ENCODE measurements at places on chromosomes 12 and 14. TPM values are rescaled to one million over a fixed set of nuclear protein-coding genes. Genes with fewer than 3 reads are reported as not detected.
A peak's percentile ranks its signal among the peaks of the same experiment; 100 is the strongest.

DNA sequence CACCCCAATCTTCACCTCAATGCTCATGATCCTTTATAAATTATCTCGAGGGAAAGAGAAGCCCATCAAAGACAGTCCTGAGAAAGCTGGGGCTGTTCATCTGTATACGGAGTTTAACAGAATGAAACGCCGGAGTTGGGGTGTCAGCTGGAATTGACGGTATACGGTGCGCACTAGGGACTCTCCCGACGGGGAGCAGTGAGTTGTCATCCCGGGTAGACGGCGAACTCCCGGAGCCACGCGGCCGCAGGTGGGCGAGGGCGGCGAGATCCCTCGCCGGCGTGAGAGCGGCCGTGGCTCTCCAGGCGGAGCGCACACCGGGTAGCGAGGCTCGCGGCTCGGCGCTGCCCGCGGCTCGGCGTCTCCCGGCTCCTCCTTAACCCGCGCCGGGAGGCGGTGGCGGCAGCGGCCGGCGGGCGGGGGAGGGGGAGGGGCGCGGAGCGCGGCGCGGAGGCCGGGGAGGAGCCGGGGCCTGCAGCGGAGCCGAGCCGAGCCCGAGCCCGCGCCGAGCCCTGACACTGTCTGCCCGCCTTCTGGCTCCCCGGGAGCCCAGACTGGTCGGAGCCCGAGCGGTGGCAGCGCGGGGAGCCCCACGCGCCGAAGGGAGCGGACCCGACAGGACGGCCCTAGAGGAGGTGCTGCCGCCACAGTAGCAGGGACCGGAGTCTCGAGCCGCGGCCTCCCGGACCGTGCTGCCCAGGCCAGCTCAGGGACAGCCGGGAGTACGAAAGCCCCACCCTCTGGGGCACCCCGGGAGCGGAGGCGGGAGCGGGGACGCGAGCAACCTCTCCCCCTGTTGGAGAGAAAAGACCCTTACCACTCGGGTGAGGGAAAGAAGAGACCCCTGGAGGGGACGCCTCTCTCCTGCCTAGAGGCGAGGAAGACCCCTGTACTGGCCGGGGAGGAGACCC, at the start of gene FOXJ2:
TSS of gene FOXJ2 (plus strand) at position 475 of the 911 bp plus-strand sequence. CDS start 7,117 bp downstream, outside the sequence.
- DNase-seq = peak; percentile 72

GRCh38 chr14:55684956-55685584, 105.1 kb downstream of the KTN1 start:
- no peak for DNase-seq

DNA sequence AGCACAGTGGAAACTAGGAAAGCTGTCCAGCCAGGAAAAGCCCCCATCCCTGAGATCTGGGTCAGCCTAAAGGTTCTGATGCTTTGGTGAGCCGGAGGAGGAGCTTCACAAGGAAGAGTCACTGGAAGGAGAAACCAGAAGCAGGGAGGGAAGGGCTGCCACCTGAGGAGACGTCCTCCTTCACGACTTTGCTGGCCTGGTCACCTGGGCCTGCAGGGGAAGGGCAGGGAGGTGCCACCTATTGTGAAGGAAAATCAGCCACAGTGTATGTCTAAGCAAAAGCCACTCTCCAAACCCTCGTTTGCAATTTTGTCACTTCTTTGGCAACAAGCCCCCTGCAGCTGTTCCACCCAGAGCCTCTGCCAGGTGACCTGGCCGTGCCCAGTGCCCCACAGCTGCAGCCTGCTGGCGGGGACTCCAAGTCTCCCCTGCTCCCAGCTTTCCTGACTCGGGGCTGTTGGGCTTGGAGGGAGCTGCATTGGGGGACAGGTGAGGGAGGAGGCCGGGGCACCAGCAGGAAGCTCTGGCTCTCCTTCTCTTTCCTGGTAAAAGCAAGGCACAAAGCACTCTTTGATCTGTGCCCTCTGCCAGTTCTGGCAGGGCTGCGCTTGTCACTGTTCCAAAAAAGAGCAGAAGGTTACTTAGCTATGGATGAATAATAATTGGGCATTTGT, 120.9 kb upstream of the BCL2L14 start:
- no peak for DNase-seq

GRCh38 chr14:99522025-99522401, 40.8 kb downstream of the CCNK start:
- DNase-seq = no peak

GRCh38 chr12:108612788-108613282, 15.0 kb upstream of the TMEM119 start:
- no peak for DNase-seq

DNA sequence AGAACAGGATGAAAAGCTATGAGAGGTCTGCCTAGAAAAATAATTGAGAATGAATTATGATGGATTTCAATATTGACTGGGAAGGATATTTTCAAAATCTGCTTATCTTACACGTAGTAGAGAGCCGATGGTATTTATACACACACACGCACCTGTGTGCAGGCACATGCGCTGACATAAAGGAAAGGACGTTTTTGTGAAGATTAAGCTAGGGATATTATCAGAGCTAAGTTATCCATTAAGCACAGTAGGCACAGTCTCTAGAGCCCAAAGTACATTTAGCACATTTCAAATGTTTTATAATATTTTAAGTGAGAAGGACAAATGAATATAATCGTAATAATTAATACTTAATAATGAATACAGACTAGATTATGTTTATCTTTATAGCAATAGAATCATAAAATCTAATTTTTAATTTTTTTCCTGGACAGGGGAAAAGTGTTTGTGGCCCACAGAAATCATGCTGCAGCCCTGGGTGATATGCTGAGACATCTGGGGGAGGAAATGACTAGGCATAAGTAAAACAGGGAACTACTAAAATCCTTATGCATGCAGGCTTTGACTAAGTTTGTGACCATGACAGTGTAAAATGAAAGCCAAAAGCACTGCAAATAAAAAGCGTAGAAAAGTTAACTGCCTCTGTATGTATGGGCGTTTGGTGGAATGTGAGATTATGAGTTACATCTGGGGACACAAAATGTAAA, 146.1 kb downstream of the KITLG start:
- DNase-seq = no peak

DNA sequence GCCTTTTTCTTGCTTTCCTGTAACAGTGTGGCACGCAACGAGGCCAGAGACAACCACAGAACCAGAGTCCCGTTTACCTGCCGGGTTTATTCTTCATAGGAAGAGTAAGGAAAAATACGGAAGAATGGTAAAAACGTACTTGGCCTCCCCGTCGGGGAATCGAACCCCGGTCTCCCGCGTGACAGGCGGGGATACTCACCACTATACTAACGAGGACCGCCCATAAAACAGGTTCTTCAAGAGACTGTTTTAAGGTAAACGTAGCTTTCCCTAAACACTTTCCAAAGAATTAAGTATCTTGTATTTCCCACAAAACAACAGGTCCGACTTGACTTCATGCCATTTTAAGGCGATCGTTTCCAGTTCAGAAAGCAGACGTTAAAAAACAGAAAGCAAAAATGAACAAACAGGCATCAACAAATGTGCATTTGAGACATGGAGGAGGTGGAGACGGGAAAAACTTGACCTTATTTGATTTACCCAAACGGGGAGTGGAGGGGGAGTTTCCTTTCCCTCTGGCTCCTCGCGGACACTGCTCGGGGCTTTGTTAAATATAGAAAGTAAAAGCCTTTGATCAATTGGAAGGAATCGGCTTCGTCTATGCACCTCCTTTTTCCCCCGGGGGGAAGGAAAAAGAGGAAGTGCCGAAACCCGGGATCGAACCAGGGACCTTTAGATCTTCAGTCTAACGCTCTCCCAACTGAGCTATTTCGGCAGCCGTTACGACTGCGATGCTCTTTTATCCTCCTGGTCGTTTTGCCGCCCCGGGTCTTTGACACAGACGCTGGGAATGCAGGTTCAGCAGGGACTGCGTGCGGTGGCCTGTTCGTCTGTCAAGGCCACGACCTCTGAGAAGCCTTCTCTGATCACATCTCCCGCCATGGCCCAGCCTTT, 13.0 kb upstream of the UBC start:
- peak; percentile 89 for DNase-seq

- no peak for DNase-seq
Observed at GRCh38 chr14:57295239-57295638, 26.5 kb downstream of the AP5M1 start.

DNA sequence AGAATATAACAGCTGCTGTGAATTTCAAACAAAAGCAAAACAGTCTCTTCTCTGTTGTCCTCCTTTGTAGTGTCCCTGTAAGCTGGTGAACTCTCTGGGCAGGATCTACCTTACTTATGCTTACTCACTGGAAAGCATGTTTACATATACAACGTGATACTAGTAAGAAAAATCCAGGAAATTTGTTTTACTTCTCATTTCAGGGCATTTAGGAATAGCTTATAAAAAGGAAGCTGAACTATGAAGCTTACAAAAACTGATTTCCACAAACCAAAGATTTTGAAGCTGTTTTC, 311.0 kb downstream of the NOVA1 start:
- no peak for DNase-seq

DNA sequence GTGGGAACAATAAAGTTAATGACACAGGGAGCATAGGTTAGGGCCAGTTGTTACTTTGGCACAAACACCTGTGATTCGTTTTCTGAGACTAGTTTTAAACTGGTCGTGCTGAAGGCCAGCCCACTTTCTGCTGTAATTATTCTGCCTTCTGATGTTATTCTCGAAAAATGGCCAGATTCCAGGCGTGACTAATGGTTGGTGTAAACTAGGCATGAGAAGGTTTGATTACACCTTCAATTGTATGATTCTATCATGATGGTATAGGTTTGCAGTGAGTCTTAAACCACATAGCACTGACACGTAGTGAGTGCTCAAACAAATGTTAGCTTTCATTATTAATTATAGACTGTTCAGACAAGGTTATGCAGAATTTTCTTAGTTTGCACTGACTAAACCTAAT, 39.0 kb downstream of the CKB start:
- peak; percentile 13 for DNase-seq

- no peak for DNase-seq
Observed at GRCh38 chr12:77625441-77625840, 205.3 kb upstream of the NAV3 start.

- no peak for DNase-seq
Observed at GRCh38 chr12:27260746-27261145, 16.7 kb downstream of the STK38L start.

GRCh38 chr12:85814741-85815140, 21.5 kb downstream of the RASSF9 start:
- DNase-seq = no peak

DNA sequence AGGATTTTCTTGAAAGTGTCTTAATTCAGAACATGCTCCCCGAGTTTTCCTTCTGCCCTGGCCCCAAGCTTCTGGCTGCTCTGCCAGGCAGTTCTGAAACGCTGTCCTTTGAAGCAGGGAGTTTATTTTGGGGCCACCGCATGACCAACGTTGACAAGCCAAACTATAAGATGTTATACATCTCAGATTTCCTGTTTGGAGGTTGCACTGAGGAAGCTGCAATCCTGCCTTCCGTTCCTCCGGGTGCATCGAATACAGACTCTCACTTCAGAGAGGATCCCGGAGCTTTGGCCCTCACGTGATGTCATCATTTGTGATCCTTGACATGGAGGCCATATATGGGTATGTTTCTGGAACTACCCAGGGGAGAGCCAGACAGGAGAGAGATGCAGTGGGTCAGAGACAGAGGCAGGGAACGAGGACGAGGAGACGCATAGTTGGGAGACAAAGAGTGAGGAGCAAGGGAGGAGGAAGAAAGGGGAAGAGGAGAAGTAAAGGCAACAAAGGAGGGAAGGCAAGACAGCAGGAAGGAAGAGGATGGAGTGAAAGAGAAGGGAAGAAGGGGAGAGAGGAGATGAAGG, at the start of gene ASB2:
TSS of gene ASB2 (minus strand) at position 94 of the 581 bp plus-strand sequence. CDS start 12,031 bp downstream, outside the sequence.
- DNase-seq = no peak

- DNase-seq = peak; percentile 50
Observed at GRCh38 chr12:98653866-98654493, 8.9 kb downstream of the APAF1 start.

DNA sequence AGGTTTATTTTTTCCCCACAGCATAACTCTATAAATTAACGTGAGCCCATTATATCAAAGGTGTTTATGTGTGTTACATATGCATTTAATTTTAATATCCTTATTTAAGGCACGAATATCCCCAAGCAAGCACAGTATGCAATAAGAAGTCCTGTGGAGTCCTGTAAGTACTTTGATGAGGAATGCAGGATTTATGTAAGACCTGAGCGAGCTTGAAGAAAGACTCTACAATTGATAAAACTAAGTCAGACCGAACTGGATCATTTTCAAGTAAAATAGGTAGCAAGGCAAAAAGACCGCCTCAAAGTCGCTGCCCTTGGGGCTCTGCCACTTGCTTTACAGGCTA, 755 bp downstream of the SLC25A21 start:
- no peak for DNase-seq

DNA sequence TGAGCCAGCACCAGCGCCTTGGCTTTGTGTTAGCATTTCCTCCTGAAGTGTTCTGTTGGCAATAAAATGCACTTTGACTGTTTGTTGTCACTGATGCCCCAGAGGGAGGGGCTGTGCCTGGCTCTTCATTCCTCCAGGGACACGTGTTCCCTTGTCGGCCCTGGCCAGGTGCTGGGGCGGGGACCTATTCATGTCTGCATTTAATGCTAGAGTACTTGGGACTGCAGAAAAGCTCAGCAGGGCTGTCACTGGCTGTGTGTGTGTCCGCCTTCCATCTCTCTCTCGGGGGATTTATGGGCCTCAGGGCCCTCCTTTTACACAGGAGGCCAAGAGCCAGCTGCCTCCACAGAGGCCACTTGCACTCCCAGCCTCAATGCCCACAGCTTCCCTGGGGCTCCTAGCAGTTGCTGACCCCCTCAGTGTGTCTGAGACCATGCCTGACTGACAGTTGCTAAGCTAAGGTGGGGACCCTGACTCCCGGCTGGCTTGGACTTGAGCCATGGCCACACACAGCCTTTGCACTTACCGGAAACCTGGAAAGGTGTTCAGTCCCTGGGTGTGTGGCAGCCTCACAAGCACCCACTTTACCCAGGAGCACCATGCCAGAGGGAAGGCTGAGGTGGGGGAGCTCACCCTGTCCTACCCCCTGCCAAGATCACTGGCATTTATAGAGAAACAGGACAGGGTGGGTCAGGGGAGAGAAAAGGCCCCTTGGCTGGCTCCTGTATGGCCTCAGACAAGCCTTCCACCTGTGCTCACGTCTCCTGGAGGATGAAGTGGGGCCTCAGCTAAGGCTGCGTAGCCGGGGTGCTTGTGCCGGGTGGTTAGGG, 27.8 kb downstream of the HIP1R start:
- DNase-seq = no peak

- no peak for DNase-seq
Observed at GRCh38 chr12:113762882-113763816, 203.0 kb downstream of the RBM19 start.

Gene SLC4A8
- 6.2 TPM for polyA plus RNA-seq

Gene TMEM119
- 15.0 TPM for polyA plus RNA-seq

Gene B4GALNT1
- 0.80 TPM for polyA plus RNA-seq

Gene SHMT2
- polyA plus RNA-seq = 71.6 TPM

Gene GPRC5A
- polyA plus RNA-seq = 7.9 TPM

Gene PARPBP
- 18.3 TPM for polyA plus RNA-seq

Gene VAMP1
- 13.5 TPM for polyA plus RNA-seq

Gene KRT74
- not detected for polyA plus RNA-seq

Gene ARHGEF25
- polyA plus RNA-seq = 30.5 TPM

Gene DDIT3
- 25.4 TPM for polyA plus RNA-seq

Gene C1RL
- polyA plus RNA-seq = 46.0 TPM

Gene ARHGAP9
- 2.6 TPM for polyA plus RNA-seq

Gene PDE3A
- 26.8 TPM for polyA plus RNA-seq

Gene SYNE3
- polyA plus RNA-seq = 2.5 TPM

Gene ESPL1
- 18.9 TPM for polyA plus RNA-seq

Gene ANG
- polyA plus RNA-seq = 3.3 TPM
